Daoy (cell line): ENCODE measurements at places on chromosomes 5 and 9. TPM values are rescaled to one million over a fixed set of nuclear protein-coding genes. Genes with fewer than 3 reads are reported as not detected.

GRCh38 chr5:32314658-32315057, 1.9 kb upstream of the MTMR12 start:
- DNase-seq: no peak

The ADAMTS2 gene
- 0.27 and 0.46 TPM in 2 replicates for total RNA-seq

GRCh38 chr5:132289097-132289496, 5.1 kb upstream of the SLC22A4 start:
- no peak for DNase-seq

The TMEFF1 gene
- total RNA-seq: 0.83 and 2.1 TPM in 2 replicates

The NUDT12 gene
- 8.7 and 12.1 TPM in 2 replicates for total RNA-seq

DNA sequence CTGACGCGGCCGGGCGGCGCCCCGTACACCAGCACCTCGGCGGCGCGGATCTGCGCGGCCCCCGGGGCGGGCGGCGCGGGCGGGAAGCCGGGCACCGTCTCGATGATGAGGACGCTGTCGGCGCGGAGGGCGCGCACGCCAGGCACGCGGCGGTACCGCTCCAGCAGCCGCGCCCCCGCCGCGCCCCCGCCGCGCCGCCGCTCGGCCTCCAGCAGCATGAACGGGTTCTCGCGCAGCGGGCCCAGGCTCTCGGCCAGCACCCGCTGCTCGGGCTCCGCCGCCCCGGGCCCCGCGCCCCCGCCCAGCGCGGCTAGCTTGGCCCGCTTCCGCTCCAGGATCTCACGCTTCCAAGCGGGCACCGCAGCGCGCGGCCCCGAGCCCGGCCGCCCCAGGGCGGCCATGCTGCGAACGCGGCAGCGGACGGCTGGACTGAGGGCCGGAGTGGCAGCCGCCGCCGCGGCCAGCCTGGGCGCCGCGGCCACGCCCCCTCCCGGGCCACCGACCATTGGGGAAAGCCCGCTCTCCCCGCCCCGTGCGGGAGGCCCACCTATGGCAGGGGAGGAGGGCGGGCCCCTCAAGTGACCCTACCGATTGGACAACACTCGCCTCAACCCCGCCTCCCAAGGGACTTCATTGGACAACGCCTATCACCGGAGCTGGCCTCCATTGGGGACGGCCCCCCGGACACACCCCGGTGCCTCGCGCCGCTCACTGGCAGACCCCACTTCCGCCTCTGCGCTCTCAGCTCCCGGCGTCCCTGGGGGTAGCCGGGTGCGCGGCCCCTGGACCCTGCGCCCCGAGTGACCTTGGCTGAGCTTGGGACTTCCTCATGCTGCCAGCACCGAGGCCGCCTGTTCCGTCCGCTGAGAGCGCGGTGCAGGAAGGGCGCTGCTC, at the start of gene TPRN:
TSS of gene TPRN (minus strand) at position 431 of the 894 bp plus-strand sequence. CDS start at position 401, 30 bp downstream.
- DNase-seq: peak; percentile 100

The PDGFRB gene
- total RNA-seq: 8.6 and 9.4 TPM in 2 replicates

The C9 gene
- not detected in 2 replicates for total RNA-seq

GRCh38 chr5:68087866-68088265, 127.7 kb upstream of the PIK3R1 start:
- no peak for DNase-seq

- no peak for DNase-seq
Measured at GRCh38 chr9:97559111-97559514, 57.6 kb downstream of the TMOD1 start.

DNA sequence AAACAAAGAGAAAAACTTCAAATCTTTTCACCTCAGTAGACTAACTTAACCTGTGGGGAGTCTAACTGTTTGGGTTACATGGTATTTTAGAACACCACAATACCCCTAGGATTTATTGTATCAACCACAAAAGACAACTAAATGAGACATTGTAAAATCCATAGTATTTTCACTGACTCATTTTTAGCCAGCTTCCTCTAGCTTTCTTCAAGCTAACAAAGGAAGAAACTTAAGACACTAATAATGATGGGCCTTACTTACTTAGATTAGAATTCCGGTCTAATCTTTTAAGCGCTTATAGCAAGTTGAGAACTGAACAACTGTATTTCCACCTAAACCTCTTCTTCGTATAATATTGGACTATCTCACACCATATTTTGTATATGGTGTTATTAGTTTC, 529.3 kb downstream of the DMRTA1 start:
- no peak for DNase-seq
